ENCODE measurements at places on chromosomes 13 and 19.

DNA sequence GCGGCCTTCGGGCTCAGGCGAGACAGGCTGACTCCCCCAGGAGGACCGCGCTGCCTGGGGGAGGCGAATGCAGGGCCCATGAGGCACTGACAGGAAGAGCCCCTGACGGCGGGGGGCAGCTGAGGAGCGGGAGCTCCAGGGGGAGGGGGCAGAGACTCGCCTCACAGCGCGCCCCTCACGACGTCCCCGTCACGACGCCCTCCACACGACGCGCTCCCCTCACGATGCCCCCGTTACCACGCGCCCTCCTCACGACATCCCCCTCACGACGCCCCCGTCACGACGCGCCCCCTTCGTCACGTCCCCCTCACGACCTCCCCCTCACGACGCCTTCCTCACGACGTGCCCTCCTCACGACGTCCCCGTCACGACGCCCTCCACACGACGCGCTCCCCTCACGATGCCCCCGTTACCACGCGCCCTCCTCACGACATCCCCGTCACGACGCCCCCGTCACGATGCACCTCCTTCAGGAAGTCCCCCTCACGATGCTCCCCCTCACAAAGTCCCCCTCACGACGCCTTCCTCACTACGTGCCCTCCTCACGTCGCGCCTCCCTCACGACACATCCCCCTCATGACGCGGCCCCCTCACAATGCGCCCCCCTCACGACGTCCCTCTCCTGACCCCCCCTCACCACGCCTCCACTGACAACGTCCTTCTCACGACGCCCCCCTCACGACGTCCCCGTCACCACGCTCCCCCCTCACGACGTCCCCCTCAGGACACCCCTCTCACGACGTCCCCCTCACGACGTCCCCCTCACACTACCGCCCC, 99.6 kb downstream of the ING1 start:
- peak; percentile 60 for ATAC-seq

GRCh38 chr19:3733549-3734309, 25.5 kb downstream of the TJP3 start:
- no peak for ATAC-seq

DNA sequence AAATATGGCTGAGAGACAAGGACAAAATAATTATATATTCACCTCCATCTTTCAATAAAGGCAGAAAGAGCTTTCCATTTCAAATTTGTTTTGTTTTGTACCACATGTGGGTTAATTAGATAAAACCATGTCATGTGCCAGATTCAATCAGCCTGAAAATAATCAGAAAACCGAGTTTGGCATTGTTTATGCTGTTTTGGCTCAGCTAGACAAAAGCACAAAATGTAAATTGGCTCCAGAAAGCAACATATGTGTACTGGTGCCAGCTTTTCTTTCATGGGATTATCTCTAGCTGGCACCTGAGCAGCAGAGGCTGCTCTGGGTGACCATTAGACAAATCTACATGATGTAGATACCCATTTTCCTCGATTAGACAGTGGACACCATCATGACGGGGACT, 9.2 kb upstream of the DNAJC15 start:
- ATAC-seq = no peak

DNA sequence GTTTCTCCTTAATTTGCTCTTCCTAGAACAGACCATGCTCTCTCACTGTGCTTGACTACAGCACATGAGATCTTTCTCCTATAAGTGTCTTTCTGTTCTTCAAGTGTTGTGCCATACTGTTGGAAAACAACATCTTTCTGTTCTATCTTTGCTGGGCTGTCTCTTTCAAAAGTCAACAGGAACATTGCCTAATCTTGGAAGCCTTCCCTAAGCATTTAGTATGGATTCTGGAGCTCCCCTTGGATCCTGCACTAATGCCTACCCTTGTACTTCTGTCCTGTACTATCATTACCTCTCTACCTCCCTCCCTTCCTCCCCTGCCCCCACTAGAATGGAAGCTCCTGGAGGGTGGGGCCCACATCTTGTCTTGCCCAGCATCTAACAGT, 26.8 kb downstream of the STARD13 start:
- no peak for ATAC-seq

- no peak for ATAC-seq
Measured at GRCh38 chr13:21739771-21740170, 68.9 kb downstream of the FGF9 start.

GRCh38 chr19:3897936-3898335, 17.5 kb downstream of the ATCAY start:
- ATAC-seq = no peak

GRCh38 chr13:51006067-51006845, 96.7 kb downstream of the RNASEH2B start:
- no peak for ATAC-seq

- ATAC-seq = no peak
Measured at GRCh38 chr13:42777467-42777866, 3.9 kb upstream of the FAM216B start.

- ATAC-seq = no peak
Measured at GRCh38 chr13:84279166-84279565, 396.9 kb upstream of the SLITRK1 start.

DNA sequence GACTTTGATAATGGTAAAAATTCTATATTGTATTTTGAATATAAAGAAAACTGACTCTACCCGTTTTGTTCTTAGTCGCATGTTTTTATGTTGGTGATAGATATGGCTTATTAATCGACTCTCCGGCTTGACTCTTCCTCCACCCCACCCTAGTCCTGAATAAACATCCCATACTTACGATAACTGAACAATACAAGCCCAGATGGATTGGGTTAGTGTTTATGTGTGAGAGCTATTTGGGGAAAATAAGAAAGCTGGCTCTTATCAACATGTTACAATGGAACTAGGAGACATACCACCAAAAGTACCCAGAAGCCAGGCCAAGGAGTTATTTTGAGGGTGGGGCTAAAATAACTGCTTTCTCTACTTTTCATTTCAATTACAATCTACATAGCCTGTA, 796.3 kb downstream of the DIAPH3 start:
- ATAC-seq = no peak

DNA sequence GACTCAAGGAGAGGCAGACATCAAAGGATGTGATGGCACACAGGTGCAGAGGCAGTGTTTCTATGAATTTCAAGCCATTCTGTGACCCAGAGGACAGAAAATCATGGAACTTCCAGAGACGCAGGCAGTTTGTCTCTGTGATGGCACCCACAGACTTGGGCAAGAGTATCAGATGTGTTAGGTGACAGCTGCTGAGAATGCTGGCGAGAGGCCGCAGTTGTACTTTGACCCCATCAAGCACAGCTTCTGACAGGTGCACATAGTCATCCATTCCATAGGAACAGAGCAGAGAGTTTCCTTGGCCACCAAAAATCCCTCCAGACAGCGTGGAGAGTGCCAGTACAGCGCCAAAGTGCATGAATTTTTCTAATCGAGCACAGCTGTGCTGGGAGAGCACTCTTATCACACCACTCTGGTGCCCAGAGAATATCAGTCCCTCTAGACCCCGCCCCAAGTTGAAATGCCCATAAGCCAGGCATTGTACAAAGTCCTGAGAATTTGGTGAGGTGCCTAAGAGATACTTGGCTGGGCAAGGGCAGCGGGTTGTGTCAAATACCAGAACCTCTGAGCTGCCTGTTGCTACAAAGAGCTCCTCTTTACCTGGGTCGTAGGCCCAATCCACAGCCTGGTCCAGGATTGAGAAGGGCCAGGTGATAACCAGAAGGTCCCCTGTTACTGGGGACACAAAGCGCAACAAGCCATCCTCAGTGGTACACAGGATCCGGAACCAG, 12.4 kb downstream of the WDR87 start:
- no peak for ATAC-seq

DNA sequence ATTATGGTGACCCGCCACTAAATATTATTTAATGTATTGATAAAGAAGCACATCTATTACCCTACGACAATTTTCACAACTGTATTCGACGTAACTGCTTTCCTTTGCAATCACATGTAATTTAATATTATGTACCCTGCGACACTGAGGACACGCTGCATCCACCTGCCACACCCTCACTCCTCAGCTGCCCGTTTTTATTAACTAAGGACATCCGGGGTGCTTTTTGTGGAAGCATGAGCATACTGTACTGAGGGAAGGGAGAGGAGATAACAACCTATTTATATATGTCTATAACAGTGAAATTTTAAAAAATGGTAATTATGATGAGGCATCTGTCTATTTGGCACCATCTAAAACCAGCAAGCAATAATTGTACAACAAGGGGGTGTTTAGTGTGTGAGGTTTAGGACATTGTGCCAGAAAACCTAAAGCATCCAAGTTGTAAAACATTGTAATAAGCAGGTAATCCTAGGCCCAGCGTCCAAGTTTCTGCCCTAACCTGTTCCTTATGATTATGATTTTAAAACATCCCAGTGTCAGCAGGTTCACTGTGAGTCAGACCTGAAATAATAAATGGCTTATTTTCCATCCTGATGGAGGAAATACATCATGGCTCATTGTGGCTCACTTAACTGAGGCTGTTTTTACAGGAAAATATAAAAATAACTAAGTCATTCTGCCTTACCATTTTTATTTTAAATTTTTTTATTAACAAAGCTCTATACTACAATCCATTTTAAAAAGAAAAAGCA, 56.3 kb downstream of the FOXO1 start:
- no peak for ATAC-seq

- ATAC-seq = no peak
Measured at GRCh38 chr13:19726611-19727010, 56.1 kb downstream of the PSPC1 start.

DNA sequence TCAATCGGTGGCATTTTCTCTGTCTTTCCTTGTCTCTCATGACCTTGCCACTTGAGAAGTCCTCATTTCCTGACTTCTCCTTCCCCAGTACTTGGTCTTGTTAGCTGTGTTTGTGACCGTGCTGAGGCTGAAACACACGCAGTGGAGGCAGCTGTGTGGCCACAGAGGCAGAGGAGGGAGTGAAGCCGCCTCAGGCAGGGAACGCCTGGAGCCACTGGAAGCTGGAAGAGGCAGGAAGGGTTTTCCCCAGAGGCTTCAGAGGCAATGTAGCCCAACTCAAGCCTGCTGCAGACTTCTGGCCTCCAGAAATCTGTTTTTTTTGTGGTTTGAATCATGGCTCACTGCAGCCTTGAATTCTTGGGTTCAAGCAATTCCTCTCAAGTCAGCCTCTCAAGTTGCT, 29.2 kb upstream of the ARGLU1 start:
- ATAC-seq = no peak

GRCh38 chr13:25372284-25373081, 709 bp downstream of the ATP8A2 start:
- ATAC-seq = peak; percentile 15

DNA sequence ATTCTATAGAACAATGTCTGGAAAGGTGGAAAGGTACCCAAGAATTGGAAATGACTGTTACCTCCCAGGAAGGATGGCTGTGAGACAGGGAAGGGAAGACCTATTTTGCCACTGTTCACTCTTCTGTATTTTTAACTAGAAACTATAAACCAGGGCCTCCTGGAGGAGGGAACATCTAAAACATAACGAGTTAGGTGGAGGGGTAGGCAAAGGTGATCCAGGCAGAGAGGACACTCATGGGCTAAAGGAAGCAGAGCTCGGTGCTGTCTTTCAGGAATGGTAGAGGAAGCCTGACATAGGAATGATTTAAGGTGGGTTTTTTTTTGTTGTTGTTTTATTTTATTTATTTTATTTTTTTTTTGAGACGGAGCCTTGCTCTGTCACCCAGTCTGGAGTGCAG, 5.8 kb downstream of the EIF3K start:
- ATAC-seq = no peak

DNA sequence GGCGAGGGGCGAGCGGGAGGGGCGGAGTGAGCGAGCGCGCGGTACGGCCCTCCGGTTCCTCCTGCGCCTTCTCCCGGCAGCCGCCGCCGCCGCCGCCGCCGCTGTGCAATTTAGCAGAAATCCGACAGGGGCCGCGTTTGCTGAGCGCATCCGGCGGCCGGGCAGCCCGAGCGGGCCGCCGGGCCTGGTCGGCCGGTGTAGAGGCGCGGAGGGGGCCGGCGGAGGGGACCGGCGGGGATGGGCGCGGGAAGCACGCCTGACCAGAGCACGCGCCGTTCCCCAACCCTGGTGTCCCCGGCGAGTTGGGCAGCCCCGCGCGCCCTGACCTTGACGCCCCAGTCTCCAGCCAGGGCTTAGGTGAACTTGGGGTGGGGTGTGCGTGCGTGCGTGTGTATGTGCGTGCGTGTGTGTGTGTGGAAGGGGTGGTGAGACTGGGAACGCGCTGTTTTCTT, 144.5 kb upstream of the ZNF536 start:
- ATAC-seq = peak; percentile 48

DNA sequence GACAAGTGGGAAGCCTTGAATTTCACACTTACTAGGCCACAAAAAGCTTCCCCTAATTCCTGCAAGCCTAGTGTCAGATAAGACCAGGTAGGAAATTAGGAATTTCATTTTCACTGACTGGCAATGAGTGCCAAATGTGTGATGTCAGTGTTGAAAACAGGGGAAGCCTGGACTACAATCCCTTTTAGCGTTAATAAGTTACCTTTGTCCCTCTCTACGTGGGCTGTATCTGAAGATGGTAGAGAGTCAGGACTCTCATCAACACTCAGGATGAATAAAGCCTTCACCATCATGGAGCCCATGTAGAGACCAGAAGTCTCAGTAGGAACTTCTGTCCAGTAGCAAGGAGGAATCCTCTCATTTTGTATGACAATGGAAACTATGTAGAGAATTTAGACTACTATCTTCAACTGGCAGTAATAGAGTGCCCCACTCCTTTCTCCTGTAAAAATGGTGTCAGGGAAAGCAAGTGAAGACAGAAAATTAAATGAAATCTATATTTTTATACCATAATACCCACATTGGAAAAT, 324.1 kb upstream of the KLHL1 start:
- no peak for ATAC-seq

GRCh38 chr13:32019612-32020233, 11.9 kb upstream of the FRY start:
- peak; percentile 77 for ATAC-seq

- ATAC-seq = peak; percentile 8
Measured at GRCh38 chr13:113623491-113624234, 34.3 kb downstream of the ATP4B start.

GRCh38 chr13:92197669-92198068, 799.2 kb downstream of the GPC5 start:
- no peak for ATAC-seq

All from stimulated activated memory B cell treated with anti-CD40 and anti-IgM and Interleukin-4, amounts not matched to agents 10 μg/mL and 1 μg/mL and 100 μg/mL, for 72 hours (primary cell).